ENCODE measurements at places on chromosomes 13 and 19.

DNA sequence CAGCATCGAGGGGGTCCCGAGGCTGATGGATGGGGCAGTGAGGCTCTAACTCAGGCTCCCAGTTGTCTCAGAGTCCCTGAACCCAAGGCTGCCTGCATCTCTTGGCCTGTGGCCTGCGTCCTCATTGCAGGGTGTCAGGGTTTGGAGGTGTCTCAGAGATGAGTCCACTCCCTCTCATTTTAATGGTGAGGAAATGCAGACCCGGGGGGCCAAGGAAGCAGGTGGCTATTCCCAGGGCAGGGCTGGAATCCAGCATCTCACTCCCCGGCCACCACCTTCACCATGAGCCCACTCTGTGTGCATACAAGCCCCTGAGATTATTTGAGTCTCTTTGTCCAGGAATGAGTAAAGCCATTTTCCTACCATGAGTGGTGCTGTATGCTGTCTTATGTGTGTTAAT, 21.4 kb downstream of the TEX29 start:
- no peak for DNase-seq

DNA sequence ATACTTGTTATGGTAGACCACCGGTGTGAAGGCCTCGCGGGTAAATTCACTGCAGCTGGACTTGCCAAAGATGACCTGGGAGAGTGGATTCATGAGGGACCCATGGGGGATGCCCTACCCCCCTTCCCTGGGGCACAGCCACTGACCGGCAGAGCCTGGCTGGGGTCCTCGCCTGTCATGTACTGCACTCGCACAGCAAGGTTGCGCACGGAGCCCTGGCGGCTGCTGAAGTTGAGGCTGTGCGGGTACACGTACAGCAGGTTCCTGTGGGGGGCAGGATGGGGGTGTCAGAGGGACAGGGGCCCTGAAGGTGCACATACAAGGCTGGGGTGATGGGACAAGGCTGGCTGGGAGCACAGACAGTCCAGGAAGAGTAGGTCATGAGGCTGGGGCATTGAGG, 1.4 kb upstream of the ANGPTL8 start:
- no peak for DNase-seq

DNA sequence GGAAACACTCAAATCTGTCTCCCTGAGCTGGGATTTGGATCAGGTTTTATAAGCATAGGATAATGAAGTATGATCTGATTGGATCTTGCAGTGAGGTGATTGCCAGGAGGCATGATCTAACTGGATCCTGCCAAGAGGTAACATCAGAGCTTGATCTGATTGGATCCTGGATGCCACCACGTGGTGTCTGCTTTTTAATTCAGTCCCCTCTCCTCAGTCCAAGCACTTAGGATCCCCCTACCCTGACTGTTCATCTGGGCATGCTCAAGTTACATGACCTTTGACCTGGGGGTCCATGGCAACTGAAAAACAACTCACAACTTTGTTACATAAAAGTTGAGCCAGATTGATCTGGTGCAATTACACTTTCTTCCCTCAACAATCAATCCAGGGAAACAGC, 47.5 kb upstream of the LSM14A start:
- no peak for DNase-seq

DNA sequence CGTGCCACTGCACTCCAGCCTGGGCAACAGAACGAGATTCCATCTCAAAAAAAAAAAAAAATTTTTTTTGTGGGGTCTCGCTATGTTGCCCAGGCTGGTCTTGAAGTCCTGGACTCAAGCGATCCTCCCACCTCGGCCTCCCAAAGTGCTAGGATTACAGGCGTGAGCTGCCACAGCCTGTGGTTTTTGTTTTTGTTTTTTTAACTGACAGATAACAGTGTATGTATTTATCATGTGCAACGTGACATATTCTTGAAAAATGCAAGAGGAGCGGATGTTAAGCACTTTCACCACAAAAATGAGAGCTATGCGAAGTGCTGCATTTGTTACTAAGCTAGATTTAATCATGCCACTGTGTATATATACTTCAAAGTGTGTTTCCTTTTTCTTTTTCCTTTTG, 49.0 kb downstream of the ARHGEF18 start:
- no peak for DNase-seq

GRCh38 chr13:66222926-66223325, 1007.2 kb downstream of the PCDH9 start:
- DNase-seq: no peak

DNA sequence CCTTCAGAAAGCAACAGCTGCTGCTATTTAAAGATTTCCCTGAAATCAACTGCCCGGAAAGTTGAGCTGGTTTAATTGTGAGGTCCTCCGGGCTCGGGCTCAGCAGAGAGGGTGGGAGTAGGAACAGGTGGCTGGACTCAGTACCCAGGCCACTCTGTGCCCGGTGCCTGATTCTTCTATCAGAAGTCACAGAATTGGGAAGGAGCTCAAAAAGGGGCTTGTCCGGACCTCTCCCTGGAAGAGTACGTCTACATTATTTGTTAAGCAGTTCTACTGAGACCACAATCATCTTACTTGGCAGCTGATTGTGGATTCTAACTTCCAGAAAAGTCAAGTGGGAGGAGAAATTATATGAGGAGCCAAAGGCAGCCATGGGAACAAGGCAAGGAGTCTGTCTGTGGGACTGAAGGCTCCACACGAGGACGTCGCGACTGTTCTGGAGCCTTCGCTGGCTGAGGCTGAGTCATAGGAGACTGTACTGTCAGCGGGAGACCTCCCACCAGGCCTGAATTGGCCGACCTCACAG, 91.7 kb upstream of the ANKRD10 start:
- no peak for DNase-seq
